COR-L47 (cell line): ENCODE measurements at places on chromosomes 1 and 21.

DNA sequence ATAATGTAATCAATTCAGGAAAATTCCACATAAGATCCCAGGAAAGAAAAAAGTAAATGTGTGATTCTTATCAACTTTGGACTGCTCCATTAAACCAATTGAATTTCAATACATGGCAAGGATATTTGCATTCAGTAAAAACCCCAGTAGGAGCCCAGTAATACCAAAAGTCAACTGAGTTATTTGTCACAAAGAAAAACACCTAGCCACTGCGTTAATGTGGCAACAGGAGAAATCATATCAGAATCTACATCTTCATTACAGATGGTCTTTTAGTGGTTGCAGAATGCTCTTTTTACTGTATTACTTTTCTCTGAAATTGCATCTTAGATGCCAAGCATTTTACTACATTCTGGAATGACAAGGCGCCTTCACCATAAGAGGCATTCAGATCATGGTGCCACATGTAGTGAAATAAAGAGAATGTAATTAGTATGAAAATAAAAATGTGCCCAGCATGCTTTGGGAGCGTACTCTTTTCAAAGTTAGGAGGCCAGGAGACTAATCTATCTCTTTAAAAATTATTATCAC, 180.7 kb downstream of the PATJ start:
- DNase-seq = no peak

- no peak for DNase-seq
Measured at GRCh38 chr21:40540216-40540615, 306.7 kb downstream of the DSCAM start.

GRCh38 chr1:209642816-209643215, 9.4 kb downstream of the LAMB3 start:
- DNase-seq = no peak

DNA sequence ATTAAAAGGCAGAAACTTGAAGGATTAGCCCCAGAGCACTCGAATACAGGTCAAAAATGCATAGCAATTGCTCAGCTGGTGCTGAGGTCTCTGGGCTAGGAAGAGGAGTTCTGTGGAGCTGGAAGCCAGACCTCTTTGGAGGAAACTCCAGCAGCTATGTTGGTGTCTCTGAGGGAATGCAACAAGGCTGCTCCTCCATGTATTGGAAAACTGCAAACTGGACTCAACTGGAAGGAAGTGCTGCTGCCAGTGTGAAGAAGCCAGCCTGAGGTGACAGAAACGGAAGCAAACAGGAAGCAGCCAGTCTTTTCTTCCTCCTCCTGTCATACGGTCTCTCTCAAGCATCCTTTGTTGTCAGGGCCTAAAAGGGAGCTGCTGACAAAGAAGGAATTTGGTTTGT, 233.4 kb upstream of the FGGY start:
- DNase-seq = no peak

DNA sequence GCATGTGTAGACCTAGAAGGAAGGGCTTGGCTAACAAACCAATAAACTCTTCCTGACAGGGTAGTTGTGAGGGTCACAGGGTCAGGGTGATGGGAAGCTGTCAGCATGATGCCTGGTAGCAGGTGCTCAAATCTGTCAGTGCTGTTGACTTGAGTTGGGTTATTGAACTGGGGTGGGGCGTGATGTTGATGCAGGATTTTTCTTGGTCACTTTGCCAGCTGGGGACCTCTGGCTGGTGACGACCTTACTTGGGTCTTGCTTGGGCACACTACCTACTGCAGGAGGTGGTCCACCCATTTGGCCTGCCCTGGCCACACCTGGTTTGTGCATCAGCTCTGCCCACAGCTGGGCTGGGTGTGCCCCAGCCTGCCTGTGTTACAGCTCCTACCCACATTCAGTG, 624.4 kb downstream of the PTPRU start:
- no peak for DNase-seq

DNA sequence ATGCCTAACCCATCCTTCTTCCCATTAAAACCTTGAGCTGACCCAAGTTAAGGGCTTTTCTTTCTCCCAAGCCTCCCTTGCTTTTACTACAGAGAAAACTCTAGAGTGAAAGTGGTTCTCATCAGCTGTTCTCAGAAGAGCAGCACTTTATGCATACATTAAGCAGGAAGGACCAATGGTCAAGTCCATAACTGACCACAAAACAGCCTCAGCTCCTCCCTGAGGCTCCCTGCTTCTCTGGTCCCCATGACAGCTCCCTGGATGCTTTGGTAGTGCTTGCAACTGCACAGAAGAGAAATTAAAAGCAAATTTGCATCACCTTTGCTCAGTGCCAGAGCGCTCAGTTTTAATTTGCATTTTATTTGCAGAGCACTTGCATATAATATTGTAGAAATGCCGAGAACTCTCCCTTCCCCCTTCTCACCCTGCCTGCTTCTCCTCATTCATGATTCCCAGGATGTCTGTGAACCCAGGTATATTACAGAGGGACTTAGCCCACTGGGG, 56.1 kb downstream of the LMX1A start:
- DNase-seq = no peak

DNA sequence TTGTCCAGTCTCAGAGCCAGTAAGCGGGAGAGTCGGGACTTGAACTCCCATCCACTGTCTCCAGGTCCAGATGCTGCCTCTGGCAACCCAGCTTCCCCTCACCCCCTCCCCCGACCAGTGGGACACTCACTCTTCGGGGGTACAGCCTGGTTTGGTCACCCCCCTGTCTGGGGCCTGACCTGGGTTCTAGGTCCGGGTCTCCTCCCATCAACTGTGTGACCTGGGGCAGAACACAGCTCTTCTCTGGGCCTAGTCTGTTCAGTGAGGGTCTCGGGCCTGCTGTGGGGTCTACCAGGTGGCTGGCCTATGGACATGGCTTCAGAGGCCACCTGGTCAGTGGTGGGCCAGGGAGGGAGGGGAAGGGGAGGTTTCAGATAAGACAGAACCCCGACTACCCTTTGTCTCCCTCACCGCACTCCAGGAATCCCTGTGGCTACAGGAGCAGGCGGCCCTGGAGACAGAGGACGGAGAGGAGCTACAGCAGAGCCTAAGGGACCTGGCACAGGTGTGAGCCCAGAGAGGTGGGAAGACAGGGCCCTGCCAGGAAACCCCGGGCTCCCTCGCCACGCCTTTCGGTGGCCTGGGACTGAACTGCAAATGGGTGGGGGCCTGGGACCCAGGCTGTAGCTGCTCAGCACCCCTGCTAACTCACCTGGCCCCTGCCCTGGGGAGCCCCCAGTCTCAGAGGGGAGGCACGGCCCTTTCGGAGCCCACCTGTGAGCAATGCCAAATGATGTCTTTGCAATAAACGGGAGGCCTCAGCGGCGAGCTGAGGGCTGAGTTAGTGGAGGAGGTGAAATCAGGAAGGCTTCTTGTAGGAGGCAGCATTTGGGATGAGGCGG, 4.1 kb upstream of the NBPF3 start:
- DNase-seq = no peak

GRCh38 chr1:239922778-239923522, 168.7 kb upstream of the FMN2 start:
- no peak for DNase-seq

- no peak for DNase-seq
Measured at GRCh38 chr1:90534116-90534515, 183.0 kb downstream of the BARHL2 start.

- DNase-seq = no peak
Measured at GRCh38 chr1:16152481-16153087, 3.3 kb downstream of the EPHA2 start.

- DNase-seq = no peak
Measured at GRCh38 chr1:167839009-167839408, 74.9 kb downstream of the ADCY10 start.

DNA sequence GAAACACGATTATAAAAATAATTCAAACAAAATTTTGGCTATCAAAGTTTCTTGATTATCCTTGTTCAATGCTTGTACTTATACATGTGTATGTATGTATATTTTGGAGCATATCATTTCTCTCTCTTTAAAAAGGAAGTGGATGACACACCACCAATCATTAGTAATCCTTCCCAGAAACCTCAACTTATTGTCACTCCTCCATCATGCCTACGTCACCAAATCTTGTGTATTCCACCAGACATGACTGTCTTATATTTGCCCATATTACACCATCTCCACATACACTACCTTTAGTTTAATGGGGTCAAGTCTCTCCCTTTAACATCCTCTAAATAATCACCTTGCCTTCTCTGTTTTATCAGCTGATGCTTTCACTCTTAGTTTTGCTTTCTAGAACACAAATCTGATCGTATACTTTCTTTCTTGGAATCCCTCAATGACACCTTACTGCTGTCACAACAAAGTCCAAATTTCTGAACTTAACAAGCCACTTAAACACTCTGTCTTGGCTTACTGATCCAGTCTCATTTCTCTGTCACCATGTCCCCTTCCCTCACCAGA, 124.0 kb downstream of the BRINP3 start:
- no peak for DNase-seq

DNA sequence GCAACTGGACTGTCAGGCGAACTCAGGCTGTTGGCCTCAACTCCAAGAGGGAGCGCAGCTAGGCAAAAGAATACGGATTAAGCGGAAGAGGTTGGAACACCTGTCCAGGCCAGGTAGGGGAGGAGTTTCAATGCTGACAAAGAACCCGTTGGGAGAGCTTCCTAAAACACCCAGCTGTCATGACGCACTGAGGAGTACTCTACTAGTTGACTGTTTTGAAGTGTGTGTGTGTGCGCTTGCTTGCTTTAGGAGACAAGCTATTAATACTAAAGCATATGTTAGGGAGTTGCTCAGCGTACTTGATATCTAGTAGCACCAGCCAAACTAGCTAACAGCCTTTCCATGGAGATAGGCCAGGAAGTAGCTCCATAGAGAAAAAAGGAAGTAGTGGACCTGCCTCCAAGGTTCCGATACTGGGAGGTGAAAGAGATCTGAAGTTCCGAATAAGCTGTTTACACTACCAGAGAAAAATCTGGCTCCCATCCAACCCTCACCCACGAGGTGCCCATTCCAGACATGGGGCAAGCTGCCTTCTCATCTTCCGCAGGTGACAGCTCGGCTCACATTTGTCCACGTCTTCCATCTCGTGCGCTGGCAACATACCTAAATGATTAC, 974 bp upstream of the FNBP1L start:
- peak; percentile 57 for DNase-seq

DNA sequence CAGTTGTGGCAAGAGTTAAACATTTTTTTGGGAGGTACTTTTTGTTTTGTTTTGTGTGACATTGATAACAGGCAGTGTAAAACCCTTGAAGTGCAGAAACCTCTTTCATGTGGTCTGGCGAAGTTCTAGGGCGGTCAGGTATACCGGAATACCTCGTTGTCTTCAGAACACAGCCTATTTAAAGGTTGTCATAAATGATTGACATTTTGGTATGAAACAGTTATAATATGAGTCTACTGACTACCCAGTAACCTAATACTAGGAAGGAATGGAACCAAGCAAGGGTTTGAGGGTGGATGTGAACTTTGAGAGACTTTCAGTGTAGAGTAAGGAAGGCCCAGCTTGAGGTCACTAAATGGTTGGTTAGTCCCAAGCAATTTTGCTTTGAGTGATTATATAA, 40.5 kb downstream of the PATJ start:
- DNase-seq = no peak

DNA sequence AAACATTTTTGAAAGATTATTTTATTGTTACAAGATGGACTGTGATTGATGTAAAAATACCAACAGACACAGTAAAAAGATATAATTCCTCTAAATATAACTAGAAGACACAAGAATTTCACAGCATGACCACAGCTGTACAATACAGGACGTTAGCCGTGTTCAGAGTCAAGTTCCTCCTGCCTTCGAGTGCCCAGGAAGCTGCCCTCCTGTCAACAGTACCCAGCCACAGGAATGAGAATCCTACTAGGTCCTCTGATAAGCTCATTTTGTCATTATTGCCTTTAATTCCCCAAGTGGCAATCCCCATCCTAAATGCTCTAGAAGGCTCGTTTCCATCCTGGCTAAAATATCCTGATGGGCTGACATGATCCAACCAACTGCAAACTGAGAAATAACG, 16.4 kb upstream of the CAPN2 start:
- DNase-seq = no peak

DNA sequence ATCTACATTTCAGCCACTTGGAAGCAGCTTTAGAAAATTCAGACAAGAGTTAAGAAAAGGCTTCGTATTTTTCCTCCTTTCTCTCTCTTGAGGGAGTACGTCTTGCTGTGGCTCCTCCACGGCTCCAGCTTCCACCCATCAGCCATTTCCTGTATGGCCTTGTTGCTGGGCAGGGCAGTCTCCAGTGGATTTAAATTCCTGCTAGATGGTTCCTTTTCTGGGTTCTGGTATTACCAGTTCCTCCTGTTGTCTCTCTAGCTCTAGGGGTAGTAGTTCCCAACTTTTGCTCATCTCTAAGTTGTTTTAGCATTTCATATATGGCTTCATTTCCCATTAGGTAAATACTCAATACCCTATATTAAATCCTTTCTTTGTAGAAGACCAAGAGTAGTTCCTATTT, 1098.3 kb downstream of the ADGRL2 start:
- DNase-seq = no peak

- DNase-seq = no peak
Measured at GRCh38 chr1:221576268-221576667, 165.6 kb downstream of the DUSP10 start.

GRCh38 chr1:230715510-230715909, 1.6 kb upstream of the AGT start:
- no peak for DNase-seq

- DNase-seq = no peak
Measured at GRCh38 chr1:67769633-67770256, 63.5 kb downstream of the GNG12 start.

DNA sequence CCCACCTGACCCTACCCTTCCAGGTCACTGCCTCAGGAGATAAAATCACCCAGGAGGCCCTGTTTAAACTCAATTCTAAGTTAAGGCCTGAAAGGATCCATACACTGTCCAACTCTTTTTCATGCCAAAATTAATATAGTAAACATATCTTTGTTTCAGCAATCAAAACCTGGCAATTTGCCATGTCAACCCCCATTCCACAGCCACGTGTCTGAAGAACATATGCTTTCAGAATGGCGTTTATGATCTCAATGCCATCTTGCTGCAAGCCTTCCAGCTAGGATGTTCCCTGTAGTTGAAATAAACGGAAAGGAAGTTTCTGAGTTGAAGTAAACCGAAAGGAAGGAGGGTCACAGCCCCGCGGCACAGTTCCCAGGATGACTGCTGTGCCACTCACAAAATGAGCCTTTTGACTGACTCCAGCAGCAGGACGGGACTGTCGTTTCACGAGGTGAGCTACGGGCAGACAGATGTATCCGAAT, 472.0 kb downstream of the SMYD3 start:
- no peak for DNase-seq

- peak; percentile 79 for DNase-seq
Measured at GRCh38 chr1:230277201-230278025, 148.7 kb downstream of the PGBD5 start.

DNA sequence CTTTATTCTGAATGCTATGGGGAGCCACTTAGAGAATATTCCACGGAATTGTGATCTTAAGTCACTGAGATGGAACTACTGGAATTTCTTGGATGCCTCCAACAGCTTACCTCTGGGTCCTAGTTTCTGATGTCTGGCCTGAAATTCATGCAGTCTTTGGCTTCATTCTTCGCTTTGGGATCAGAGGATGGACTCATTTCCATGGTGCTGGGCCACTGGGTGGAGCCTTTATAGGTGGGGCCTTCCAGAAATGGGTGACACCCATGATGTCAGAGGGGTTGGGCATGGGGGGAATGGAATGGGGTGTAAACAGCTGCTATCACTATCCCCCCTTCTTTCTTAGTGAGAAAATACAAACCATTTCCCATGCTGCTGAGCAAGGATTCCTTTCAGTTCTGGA, 73.7 kb upstream of the FGGY start:
- no peak for DNase-seq
